ENCODE measurements at places on chromosomes 1 and 21.

DNA sequence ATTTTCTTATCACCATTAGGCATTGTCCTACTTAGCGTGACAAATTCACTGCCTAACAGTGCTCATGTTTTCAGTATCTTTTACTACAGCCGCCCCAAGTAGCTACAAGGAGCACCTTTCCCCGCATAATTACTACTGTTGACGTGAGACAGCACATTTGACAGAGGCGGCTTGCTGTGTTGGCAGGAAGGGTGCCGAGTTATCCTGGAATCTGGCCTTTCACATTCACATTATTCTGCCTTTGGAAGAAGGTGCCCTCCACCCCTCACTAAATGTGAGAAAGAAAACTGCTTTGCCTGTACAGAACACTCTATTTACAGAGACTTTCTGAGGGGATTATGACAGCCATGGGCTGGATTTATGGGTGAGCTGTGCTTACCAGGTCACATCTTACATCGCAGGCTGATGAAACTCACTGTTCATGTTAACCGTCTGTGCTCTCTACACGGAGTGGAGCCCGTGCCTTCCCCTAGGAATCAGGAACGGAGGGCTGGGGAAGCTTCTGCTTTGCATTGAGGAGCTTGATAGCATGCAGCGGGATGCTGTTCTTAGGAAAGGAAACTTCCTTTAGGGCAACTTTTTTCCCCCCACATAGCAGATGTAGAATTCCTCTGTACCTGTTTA lies 148.0 kb upstream of the ZRANB2 start:
- no peak for DNase-seq

GRCh38 chr1:44437107-44437716 lies 32.2 kb downstream of the RNF220 start:
- DNase-seq: no peak

DNA sequence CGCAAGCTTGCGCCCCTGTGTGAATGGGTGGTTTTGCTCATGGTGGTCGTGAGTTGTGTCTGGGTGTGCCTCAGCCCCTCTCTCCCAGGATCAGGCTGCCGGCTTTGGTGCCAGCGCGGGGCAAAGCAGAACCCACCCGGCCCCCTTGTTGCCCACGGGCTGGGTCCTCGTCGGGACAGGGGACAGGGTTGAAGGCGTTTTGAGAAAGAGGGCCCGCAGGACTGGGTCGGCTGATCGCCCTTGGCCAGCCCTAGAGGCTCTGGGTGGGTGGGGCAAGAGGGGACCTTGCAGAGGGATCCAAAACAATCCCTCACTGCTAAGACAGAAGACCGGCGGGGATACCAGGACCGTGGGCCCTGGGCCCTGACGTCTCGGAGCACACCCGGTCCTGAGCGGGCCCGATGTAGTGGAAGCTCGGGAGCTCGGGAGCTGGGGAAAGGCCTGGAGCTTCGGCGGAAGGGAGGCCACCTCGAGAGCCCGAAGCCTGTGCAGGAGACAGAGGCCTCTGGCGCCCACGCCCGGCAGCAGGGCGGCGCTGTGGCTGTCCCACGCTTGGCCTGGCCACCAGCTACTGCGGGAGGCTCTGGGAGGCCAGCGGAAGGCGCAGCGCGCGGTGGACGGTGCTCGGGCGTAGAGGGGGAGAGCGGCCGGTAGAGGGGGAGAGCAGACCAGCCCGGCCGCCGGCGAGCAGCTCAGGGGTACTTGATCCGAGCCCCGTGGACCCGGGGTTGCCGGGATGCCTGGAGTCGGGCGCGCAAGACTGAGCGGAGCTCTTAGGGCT lies 2.8 kb upstream of the ZNF678 start:
- no peak for DNase-seq

DNA sequence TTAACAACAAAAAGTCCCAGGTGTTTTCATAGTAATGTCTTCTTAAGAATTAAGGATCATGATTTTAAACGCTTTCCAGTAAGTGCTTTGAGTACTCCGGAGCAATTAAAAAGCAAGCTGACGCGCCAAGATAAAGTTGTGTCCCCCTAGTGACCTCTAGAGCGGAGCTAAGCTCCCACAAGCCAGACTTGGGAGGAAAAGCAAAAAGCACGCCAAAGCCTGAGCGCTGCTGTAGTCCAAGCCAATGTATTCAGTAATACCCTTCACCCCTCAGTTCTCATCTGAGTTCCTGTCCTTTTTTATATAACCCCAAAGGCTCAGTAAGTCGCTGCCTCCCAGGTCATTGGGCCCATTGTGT lies 3.5 kb upstream of the SLC44A5 start:
- DNase-seq: no peak

- DNase-seq: no peak
These were observed 63.9 kb upstream of the AK4 start for GRCh38 chr1:65084066-65084465.

DNA sequence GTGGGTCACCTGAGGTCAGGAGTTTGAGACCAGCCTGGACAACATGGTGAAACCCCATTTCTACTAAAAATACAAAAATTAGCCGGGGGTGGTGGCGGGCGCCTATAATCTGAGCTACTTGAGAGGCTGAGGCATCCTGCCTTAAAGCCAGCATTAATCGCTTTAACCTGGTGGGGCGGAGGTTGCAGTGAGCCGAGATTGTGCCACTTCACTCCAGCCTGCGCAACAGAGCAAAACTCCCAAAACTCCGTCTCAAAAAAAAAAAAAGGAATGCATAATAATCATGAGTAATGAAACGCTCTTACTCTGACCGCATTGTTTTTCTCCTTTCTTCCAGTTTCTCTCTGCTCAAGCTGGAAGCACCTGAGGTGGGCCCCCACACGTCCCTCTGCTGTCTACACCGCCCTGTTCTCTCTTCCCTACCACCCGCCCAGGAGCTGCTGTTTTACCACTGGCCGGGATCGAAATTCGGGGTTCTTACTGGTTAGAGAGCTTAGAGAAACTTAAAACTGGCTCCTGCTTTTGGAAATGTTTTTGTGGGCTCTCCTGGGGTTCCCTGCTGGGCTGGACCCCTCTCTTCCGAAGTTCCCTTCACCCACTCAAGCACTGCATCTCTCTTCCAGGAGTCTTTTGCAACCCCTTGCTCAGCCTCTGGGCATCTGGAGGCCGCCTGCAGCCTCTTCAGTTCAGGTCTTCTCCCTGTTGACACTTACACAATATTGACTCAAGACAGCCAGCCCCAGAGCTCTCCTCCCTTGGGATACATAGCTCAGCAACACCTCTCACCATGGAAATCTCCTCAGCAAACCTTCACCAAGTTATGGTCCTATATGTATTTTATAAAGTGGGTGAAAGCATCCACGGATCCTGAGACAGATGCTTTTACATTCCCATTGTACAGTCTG lies 62.5 kb downstream of the FAM163A start:
- no peak for DNase-seq

DNA sequence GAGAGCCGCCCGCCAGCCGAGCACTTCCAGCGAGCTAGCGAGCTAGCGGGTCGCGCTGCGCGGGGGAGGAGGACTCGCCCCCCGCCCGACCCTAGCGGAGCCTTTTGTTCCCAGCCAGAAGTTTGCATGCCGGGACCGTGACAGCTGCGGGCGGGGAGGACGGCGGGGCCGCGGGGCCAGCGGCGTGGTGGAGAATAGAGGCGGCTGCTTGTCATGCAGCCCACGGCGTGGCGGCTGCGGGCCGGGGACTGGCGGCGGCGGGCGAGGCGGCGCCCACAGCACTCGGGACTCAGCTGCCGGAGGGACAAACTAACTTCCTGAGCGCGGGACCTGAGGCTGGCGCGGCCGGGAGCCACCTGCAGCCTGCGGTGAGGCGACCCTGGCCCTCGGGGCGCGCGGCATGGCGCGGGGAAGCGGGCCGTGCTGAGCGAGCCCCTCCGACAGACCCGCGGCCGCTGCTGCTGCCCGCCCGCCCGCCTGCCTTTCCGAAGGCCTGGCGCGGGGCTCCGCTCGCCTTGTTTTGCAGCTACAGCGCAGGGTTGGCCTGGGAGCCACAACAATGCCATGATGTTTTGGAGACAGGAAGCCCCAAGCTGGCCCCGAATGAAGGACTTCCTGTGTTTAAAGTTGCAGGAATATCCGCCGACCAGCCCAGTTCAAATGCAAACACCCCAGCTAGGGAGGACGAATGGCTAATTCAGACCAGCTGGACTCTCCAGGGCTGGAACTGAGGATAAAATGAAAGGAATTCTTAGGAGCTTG lies 82.2 kb upstream of the BMP8A start:
- DNase-seq: no peak

DNA sequence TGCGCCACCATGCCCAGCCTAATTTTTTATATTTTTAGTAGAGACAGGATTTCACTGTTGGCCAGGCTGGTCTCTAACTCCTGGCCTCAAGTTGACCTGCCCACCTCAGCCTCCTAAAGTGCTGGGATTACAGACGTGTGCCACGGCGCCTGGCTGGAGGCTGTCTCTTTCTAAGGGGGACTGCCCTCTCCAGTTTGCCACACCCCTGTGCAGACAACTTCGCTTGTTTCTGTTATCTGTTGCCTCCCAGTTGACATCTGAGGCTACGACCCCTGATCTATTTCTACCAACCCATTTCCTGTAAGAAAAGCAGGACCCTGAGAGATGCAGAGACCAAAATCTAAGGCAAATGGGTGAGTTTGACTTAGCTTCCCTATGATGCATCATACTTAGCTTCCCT lies 24.0 kb upstream of the VASH2 start:
- DNase-seq: no peak

GRCh38 chr21:43740497-43741156 lies 21.7 kb downstream of the PDXK start:
- no peak for DNase-seq

DNA sequence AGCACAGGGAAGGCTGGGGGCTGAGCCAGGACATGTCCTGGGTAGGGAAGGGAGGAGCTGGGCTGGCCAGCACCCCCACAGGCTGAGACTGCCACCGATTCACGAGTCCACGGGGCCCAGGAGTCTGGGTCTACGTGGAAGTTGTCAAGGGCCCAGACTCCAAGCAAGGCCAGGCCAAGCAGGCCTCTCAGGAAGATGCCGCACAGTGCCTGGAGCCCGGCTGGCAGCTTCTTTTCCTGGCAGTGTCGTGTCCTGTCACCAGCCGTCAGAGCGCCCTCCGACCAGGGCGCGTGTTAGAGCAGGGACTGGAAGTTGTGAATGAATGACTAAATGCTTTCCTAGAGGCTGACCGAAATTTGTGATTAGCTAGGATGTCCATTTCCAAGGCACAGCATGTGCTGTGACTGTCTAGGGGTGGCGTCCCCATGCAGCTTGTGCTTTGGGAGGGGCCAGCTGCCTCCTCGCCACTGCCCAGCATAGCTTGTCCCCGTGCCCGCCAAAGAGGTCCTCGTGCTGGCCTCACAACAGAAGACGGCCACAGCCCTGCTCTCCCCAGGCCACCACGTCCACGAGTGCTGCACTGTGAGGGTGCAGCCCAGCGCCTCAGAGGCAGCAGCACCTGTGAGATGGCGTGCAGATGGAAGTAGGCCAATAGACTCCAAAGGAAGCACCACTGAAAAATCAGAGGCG lies 147.4 kb upstream of the COL6A1 start:
- no peak for DNase-seq

DNA sequence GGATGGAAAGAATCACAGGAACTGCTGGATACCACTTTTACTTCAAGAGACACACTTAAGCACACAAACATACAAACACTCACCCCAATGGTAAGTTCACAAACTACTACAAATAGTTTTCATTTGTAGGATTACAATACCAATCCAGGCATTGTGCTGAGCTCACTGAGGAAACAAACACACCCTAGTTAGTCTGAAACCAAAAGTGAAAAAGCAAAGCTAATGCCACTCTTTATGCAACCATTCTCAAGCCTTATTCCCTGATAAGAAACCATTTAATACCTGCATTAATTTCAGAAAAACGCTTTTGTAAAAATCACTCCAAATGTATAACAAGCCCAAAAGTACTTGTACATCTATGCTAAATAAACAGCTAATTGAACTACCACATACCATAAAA lies 38.3 kb downstream of the RNF115 start:
- DNase-seq: no peak

GRCh38 chr1:236760480-236760879 lies 34.6 kb upstream of the MTR start:
- DNase-seq: no peak

- no peak for DNase-seq
These were observed 120.7 kb downstream of the ACTL8 start for GRCh38 chr1:17875882-17876280.

- no peak for DNase-seq
These were observed 6.6 kb upstream of the PIGC start for GRCh38 chr1:172450524-172450885.

GRCh38 chr1:63915121-63915520 lies 141.3 kb downstream of the ROR1 start:
- DNase-seq: no peak

GRCh38 chr21:25103500-25104207 lies 503.6 kb downstream of the MRPL39 start:
- no peak for DNase-seq

DNA sequence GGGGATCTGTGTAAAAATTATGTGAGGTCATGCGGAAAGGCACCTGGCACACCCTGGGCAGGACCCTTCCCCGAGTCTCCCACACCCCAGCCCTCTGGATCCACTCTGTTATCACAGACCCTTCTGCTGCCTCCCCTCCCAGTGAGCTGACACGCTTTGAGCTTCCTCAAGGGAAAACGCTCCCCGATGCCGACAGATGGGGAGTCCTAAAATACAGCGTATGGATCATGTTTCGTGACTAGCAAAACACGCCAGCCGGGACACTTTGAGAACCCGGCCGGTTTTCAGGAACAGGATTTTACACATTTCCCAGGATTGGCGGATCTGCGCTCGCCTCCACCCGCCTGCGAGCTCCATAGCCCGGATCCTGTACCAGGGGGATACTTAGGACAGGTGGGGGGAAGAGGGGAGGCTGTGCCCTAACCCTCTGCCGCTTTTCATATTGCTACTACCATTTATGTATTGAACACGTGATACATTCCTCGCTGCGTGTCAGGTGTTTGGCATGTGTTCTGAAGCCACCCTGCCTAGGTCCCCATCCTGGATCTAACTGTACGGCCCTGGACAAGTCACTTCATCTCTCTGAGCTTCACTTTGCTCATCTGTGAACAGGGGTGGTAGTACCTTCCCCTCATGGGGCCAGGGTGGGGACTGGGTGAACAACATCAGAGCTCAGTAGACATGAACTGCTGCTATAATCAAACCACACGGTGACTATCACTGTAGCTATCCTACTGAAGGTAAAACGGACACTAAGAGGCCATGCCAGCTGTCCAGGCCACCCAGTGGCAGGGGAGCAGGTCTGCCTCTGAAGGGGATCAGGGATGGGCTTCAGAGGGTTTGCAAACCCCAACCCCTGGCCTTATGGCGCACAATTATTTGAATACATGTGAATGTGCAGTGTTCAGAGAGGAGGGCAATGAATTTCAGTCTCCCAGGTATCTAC lies 63.2 kb downstream of the SSBP3 start:
- no peak for DNase-seq

- DNase-seq: no peak
These were observed 32.0 kb upstream of the FAM89A start for GRCh38 chr1:231072041-231072440.

GRCh38 chr1:17857996-17858395 lies 102.9 kb downstream of the ACTL8 start:
- DNase-seq: no peak
